Stimulated activated CD8-positive, alpha-beta memory T cell treated with anti-CD3 and anti-CD28 coated beads, Interleukin-15, amount 100 ng/mL, for 4 hours (primary cell): ENCODE measurements at places on chromosomes 3 and 15.

DNA sequence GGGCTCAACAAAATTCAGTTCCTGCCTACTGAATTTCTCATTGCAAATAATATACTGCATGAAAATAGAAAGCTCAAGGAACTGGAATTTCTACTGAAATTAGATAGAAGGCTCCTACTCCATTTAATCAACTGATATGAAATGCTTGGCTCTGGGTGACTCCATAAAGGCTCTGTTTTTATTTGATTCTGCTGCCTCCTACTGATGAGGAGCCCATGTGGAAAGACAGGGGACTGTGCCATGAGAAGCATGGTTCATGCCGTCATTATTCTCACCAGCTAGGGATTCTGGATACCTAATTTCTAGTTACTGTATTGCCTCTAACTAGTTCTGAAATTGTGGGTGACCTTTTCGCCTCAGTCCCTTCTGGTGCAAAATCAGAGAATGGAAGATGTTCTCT lies 366.2 kb upstream of the DPH6 start:
- no peak for DNase-seq

DNA sequence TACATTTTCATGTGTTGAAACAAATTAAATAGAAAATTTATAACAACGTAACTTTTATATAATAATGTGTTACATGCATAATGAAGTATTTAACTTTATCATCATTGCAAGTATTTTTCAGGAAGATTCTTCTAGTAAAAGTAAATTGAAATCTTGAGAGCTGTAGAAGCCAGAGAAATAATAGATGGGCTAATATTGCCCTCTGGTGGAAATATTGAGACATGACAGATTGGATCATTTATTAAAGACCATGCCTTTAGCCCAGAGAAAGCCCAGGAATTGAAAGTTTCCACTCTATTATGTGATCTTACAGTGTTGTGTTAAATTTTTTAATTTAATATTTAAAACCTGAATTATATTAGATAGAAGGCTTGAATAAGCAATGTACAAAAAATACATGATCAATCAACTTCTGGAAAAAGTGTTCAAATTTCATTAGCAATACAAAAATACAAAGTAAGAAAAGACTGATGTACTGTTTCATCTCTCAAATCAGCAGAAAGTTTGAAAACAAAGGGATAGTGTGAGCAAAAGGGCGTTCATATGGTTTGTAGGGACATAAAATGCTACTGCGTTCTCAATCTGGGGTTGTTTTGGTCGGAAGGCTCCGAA lies 52.7 kb upstream of the SPTSSB start:
- no peak for DNase-seq

DNA sequence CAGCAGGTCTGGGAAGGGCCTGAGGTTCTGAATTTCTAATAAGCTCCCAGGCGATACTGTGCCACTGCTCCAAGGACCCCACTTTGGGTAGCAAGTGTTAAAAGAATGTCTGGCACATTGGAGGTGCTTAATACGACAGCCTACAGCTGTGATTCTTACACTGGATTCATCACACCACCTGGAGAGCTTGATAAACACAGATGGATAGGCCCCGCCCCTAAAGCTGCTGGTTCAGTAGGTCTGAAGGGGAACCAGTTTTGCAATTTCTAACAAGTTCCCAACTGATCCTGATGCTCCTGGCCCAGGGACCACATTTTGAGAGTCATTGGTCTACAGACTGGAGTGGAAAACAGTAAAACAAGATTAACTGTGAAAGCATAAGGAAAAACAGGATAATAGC lies 124.8 kb upstream of the ST8SIA2 start:
- DNase-seq = no peak

DNA sequence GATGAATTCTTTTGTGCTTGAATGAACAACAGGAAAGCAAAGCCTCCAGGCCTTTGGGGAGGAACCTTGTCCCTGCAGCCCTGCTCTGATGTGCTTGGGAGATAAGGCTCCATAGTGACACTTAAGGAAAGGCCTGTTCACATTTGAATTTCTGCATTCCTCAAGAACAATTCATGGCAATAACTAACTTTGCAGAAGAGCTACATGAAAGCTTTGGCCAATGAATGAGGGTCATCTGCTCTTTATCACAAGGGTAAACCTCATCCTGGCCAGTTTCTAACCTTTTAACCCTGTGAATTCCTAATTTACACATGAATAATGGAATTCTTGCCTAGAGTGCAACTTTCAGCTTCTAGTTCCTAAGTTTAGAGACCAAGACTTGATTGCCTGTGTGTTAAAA lies 5.6 kb downstream of the PRTG start:
- no peak for DNase-seq

- no peak for DNase-seq
Observed at GRCh38 chr3:105904678-105905284, 36.0 kb upstream of the CBLB start.
